Stimulated activated CD8-positive, alpha-beta memory T cell treated with anti-CD3 and anti-CD28 coated beads, Interleukin-15, amount 100 ng/mL, for 24 hours (primary cell): ENCODE measurements at places on chromosomes 6 and 20.

- DNase-seq: no peak
These were observed 773 bp upstream of the ZBP1 start for GRCh38 chr20:57620999-57621398.

DNA sequence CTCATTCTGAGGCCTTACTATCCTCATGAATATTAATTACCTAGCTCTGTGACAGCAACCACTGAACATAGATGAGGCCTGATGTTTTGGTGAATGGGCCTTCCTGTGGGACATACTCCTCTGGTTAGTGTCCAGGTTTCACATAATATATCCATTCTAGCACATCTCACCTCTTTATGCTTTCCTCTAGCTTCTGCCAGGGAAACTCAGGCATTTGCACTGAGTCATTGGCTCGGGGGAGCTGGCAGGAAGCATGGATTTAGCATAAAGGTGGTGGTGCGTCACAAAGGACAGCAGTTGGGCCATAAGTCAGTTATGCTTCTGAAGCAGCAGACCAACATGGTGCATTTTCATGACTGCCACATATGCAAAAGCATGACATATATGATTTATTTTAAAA is 37.5 kb upstream of the TMEM170B start:
- no peak for DNase-seq

DNA sequence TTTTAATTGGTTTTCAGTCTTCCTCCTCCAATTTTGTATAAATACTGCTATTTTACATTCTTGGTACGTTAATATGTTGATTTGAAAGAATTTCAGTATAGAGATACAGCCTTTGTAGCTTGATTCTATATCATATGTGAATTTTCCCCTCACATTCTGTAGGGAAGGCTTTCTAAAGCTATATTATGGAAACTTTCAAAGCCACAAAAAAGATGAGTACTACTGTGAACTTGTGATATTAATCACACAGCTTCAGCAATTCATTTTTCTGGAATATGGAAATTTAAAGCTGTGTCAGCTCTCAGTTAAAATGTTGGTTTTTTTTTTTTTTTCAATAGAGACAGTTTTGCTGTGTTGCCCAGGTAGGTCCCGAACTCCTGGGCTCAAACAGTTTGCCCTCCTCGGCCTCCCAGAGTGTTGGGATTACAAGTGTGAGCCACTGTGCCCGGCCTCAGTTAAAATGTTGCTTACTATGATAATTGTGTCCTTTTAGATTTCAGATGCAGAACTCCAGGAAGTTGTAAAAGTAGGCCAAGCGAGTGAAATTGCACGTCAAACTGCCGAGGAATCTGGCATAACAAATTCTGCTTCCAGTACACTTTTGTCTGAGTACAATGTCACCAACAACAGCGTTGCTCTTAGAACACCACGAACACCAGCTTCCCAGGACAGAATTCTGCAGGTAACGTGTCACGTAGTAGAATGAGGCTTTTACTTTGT is 20.6 kb downstream of the CDC5L start:
- no peak for DNase-seq

DNA sequence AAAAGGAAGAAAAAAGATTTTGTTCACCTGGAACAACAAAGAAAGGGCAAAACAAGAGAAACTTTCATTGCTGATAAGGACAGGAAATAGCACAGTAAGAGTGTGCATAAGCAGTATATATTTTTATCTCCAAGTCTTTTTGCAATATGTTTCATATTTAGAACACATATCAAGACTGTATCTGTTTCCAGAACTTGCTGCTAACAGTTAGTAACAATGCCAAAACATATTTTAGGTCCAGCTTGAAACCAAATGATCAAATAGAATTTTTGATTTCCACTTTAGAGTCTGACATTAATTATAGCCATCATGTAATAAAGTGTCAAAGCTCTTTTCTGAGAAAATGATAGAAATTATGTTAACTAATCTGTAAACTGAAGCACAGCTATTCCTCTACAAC is 143.5 kb upstream of the SUPT3H start:
- DNase-seq: no peak

GRCh38 chr20:33866398-33867100 is 55.4 kb downstream of the CHMP4B start:
- DNase-seq: no peak

GRCh38 chr6:138821519-138821918 is 25.6 kb downstream of the ECT2L start:
- DNase-seq: no peak

GRCh38 chr6:36686668-36687513 is 8.4 kb downstream of the CDKN1A start:
- no peak for DNase-seq

DNA sequence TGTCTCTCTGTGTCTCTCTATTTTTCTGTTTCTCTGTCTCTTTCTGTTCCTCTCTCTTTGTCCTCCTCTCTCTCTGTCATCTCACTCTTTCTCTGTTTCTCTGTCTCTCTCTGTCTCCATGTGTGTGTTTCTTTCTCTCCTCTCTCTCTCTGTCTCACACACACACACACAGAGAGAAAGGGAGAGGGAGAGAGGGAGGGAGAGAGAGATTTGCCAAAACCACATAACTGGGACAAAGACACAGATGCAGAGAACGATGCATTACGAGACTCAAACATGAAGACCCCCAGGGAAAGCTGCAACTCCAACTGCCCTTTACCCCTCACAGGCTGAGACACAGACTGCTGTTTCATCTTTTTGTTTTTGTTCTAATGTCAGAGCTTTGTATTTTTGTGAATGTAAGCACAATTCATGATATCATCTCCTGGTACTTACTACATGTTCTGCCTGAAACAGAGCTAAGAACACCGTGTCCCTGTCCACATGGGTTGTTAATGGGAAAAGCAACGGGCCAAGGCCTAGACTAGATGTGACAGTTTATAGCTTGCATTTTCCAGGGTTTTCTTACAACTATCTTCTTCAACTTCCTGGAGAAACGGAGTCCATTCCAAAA is 177.1 kb upstream of the ARID1B start:
- DNase-seq: no peak

DNA sequence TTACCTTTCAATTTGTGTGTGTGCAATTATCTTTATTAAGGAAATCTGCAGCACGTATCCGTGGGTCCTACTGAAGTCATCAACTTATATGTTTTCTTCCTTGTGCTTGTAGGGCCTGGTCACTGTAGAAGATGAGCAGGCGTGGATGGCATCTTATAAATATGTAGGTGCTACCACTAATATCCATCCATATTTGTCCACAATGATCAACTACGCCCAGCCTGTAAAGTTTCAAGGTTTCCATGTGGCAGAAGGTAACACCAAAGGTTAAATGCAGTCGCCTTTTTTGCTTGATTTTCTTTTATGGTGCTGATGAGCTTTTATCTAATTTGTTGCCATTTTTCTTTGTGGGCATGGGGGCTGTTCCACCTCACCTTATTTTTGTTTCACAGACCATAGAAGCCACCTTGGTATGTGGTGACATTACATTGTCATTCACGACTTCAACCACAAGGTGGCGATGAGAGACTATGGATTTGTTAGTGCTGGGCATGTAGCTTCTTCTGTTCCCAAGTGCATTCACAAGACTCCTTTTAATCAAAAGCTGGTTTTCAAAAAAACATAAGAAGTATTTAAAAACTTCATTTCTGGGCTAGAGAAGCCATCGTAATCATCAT is 106.5 kb upstream of the LAMP5 start:
- DNase-seq: peak; percentile 8

DNA sequence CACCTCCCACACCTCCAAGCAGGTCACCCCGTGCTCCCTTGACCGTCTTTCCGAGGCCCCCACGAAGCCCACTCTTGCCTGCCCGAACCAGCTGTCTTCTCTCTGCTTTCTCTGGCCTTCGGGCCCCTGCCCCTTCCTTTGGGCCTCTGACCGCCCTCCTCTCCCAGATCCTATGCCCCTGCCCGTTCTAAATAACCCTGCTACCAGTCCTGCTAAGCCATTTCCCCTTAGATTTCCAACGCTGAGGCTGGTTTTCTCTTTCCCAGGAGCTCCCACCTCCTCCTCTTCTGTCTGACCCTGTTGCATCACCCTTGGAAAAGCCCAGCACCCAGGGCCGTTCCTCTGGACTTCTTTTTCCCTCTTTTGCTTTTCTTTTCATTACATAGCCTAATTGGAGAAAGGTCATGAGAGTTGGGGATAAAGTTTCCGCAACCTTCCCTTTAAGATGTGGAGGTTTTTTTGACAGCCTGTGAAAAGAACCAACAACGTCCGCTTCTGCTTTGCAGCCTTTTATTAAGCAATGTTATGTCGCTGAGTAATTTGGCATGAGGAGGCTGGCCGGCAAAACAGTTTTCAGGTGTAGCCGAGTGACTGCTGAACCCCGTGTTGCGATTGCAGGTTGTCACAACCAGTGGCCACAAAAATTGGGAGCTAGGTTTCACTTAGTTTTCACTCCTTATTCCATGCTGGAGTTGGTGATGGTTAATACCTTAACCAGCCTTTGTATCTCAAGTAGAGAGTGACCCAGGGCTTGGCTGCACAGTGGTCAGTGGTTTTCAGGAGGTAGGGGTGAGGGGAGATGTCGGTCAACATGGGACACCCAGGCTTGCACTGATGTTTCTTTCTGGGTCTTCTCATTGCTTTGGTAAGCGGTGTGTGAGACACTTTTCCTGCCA is 970 bp downstream of the BLTP3A start:
- no peak for DNase-seq

DNA sequence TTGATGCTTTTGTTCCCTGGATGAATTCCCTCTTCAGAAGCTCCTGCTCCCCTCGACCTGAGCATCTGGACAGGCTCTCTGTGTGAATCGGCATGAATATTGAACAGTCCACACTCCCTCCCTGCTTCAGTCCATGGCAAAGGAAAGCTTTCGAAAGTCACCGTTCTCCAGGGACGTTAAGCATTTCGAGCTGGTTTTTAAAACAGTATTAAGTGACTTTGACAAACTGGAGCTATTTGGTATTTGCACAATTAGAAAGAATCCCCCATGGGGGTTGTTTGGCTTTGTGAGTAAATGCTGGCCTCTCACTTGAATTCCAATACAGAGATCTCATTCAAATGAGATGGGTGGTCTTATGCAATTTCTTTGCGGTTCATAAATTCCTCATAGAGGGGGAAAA is 85.3 kb upstream of the TIAM2 start:
- no peak for DNase-seq

GRCh38 chr6:55713436-55713835 is 134.4 kb upstream of the HMGCLL1 start:
- no peak for DNase-seq

DNA sequence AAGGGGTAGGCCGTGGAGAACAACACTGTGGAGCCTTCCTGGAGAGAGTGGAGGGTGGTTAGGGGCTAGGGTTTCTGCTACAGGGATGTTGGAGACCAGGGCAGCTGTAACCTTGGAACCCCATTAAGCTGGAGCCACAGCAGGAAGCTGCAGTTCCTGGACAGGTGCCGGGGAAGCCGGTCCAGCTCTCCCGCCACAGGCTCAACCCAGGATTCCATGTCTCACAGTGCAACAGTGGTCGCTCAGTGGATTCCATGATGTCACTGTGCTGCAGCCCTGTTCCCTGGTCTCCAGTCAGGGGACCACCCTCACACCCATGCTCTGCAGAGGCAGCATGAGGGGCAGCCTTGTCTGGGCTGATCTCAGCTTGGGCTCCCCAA is 264.6 kb upstream of the CDYL start:
- no peak for DNase-seq

DNA sequence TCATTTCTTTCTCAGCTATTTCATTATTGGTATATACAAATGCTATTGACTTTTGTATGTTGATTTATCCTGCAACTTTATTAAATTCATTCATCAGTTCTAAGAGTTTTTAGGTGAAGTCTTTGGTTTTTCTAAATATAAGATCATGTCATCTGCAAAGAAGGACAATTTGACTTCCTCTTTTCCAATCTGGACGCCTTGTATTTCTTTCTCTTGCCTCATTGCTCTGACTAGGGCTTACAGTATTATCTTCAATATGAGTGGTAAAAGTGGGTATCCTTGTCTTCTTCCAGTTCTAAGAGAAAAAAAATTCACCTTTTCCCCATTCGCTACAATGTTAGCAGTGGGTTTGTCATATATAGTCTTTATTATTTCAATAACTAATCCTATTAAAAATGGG is 38.0 kb downstream of the KIF16B start:
- no peak for DNase-seq

DNA sequence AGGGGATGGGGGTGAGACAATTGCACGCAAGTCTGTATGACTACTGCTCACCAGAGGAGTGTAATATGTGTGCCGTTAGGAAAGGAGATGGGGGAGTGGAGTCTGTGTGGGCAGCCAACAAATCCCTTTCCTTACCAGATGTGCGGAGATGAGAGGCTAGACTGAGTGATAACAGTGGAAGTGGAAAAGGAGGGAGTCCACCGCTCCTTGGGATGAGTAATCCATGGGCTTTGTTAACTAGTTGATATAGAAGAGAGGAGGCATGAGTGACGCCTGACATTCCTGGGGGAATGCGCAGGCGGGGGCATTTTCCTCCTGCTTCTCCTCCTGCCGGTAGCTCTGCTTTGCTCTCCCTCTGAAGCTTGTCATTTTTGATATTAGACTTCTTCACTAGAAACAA is 13.5 kb upstream of the SMIM26 start:
- no peak for DNase-seq

GRCh38 chr6:34697544-34697836 is 923 bp upstream of the ILRUN start:
- DNase-seq: no peak

GRCh38 chr6:112935402-112936078 is 588.4 kb downstream of the RFPL4B start:
- DNase-seq: no peak

- DNase-seq: no peak
These were observed 53.1 kb downstream of the NINL start for GRCh38 chr20:25532015-25532751.

DNA sequence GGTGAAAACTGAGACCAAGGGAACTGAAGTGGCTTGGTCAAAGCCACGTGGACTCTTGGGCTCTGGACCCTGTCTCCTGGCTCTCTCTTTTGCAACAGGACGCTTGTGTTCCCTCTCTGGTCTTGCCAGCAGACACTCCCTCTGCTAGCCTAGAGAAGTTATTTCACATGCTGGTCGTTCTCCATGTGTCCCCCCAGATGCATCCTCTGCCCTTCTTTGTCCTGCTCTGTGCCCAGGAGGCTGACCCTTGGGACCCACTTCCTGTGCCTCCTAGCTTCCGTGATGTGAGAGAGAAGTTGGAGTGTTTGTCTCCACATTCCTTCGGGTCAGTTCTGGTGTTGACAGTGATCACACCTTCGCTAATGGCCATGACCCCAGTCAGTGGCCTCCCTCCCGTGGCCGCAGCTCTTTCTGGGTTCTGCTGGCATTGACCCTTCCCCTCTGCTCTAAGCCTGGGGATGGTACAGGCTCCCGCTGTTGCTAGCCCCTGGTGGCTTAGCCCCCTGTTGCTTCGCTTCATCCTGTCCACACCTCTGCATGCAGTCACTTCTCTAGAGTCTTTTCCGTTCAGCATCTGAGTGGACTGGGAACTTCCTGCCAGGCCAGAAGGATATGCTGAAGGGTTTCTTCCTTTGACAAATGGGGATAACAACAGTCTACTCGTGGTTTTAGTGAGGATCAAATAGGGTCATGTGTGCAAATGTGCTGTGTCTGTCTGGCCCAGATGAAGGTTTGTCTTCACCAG is 70.1 kb upstream of the BMP2 start:
- no peak for DNase-seq

GRCh38 chr6:158374020-158374419 is 61.8 kb downstream of the TULP4 start:
- no peak for DNase-seq
